CD8-positive, alpha-beta T cell (primary cell): ENCODE measurements at places on chromosomes 11 and 22.

GRCh38 chr11:66286699-66287098, 2.2 kb downstream of the YIF1A start:
- DNase-seq: no peak

DNA sequence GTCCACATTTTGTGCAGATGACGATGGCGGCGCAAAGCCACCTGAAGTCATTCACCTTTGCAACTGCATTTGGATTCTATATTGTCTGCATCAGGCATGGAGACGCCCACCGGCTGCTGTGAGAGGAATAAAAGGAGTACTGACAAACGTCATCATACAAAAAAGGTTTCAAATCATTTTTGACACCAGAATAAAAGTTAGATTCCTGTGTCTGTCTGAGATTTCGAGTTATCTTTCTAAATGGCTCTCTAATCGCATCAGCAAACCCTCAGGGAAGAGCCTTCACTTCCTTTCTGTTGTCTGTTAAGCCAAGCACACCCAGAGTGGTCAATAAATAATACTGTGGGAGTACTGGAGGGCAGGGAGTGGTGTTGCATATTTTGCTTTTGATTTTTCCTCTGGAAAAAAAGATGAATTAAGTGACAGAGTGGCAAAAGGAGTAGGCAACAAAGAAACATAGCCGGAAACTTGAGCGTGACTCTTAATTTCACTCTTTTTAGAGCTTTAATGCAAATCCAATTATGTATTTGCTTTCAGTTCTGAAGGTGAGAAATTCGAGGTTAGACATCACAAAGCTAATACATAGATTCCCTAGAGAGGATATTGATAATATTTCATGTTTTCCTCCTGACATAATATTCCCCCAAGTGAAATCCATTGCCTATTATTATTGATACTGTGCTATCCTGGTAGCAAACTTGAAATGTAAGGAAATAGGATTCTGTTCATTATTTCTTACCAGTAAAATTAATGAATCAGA, 150.8 kb upstream of the MTMR2 start:
- no peak for DNase-seq

GRCh38 chr11:127587511-127587910, 586.9 kb upstream of the KIRREL3 start:
- DNase-seq: no peak

DNA sequence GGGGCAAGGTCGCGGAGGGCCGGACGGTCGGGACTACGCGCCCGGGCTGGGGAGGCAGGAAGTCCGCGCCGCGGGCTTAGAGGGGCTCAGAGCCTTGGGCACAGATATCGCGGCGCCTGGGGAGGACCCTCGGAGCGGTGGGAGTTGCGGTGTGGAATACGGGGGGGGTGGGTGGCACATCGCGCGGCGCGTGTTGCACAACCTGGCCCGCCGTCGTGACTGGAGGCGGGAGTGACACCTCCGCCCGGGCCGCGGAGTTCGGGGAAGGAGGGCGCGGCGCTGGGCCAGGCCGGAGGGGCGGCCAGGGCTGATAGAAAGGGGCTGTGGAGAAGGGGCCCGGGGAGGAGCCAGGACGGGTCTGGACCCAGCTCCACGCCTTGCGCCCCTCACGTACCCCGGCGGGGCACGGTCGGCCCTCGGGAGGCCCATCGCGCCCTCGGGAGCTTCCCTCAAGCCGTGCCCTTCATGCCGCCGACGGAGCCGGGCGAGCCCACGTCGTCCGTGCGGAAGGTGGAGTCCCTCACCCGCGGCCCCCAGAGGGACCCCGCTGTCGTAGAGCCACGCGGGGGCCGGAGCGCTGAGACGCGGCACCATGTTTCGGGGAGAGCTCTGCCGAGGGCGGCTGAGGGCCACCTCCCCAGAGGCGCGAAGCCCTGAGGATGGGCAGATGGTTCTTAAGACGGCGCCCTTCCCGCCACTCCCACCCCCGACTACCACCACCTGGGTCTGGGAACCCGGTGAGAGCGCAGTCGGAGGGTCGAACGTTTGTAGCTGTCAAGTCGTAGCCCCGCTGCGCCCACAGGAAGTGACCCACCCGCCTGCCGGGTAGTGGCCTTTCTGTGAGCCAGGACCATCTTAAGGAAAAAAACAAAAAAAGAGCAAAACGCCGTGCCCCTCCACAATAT, 729 bp downstream of the IL17RA start:
- DNase-seq: peak; percentile 39

- DNase-seq: no peak
These were observed 10.4 kb downstream of the MLC1 start for GRCh38 chr22:50074551-50075530.
